ENCODE measurements at places on chromosomes 7 and 10.

DNA sequence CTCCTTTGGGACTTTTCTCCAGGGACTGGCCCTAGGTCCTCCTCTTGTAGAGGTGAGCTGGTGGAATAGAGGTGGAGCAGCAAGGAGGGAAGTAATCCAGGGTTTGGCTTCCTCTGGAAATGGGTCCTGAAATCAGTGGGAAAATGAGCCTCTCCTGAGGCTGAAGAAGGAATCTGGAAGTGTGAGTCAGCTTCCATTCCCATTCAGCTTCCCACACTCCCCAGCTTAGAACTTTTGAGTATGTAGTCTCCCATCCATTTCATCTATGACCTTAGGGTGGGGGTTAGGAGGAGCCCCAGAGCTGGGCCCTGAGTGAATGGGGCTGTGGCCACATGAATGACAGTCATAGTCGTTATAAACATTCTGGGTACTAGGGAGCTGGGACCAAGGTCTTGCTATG is 17.7 kb downstream of the LDB1 start:
- no peak for DNase-seq

DNA sequence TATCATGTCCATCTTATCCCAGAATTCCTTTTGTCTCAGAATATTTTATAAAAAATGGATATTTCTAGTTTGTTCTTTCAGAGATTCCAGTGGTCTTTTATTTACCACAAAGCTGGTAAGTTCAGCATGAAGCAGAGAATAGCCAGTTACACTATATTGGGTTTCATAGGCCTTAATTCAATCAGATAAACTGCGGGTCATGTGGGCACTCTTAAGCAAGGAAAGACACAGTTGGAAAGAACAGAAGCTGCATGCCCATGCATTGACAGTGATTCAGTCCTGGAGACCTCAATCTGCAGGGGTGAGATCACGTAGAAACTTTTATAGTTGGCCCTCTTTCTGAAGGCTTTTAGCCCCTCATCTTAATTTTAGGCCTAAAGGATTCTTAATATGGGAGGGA is 281.3 kb upstream of the IGFBP3 start:
- DNase-seq = no peak

- no peak for DNase-seq
These were observed 105.3 kb upstream of the TNRC18 start for GRCh38 chr7:5528815-5529442.

DNA sequence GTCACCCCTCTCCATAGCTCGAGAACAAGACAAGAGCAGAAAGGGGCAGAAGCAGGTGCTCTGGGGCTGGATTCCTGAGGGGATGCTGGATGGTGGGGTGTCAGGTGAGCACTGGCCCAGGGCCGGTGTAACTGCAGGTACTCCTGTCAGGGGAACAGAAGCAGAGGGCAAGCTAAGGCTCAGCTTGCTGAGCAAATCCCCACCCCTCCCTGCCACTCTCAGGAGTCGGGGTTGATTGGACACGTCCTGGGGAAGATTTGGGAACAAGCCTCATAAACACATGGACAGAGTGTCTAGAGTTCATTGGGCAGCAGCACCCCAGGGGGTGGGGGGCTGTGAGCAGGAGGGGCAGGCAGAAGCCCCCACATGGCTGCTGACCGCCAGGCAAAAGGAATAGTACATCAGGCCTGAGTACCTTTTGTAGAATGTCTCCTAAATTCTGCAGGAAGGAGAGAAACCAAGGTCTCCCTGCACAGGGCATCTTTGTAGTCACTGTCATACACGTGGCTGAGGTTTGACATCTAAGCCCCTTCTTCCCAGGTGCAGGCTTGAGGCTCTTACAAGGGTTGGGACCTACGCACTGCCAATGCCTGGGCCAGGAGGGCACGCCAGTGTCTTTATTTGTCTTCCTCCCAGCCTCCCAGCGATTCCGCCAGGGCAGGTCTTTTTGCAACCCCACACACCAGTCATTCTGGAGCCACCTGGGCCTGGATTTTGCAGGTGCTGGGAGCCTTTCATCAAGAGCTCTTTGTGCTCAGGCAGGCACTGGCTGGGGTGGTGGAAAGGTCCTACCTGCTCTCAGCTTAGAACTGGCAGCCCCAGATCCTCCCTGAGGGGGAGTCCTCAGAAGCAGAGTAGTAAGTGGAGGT is 2.8 kb downstream of the CALML3 start:
- no peak for DNase-seq

GRCh38 chr7:43513251-43513650 is 69.7 kb upstream of the STK17A start:
- DNase-seq = no peak

DNA sequence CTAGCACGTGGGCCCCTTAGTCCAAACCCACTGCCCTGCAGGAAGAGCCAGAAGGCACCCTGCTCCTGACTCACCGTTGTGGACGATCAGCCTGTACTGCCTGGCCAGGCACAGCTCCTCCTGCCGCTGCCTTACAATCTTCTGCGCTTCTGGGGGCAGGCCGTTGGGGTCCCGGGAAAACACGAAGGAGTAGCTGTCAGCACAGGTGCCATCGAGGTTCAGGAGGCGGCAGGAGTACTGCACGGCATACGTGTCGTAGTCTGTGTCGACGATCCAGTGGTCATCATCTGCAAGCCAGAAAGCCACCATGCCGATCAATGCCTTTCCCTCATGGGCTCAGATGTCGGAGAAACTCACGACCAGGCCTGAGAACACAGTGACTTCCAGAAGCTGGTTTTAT is 7.3 kb downstream of the RBP4 start:
- no peak for DNase-seq

DNA sequence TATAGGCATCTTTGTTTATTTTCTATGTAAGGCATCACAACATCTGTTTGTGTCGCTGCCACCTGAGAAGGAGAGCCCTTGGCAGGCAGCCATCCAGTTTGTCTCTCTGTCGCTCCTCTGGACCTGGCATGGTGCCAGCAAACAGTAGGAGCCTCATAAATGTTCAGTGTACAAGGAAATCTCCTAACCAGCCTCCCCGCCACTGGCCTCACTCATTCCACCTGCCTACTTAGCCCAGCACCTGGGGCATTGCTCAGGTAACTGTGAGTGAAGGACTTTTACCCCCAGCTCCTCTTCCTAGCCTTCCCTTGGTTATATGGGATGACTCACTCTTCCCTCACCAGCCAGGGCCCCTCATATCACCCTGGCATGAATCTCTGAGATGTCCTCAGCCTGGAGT is 61.7 kb upstream of the NPTX2 start:
- DNase-seq = no peak

DNA sequence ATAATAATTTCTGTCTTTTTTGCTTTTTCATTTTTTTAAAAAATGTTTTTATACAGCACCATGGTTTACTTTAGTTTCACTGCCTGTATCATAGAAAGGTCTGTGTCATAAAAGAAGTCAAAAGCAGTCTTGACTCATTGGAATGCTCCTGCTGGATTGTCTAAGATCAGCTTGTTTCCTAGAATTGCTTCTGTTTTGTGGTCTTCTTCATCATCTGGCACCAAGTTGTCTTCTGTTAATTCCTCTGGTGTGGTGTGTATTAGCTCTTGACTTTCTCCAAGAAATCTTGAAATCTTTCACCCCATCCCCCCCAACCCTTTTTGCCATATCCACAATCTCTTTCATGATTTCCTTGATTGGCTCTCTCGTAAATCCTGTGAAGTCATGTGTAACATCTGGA is 250.3 kb upstream of the CXCL12 start:
- DNase-seq = no peak

All from AG08395 (cell line).